ENCODE measurements at places on chromosomes 4 and X. TPM values are rescaled to one million over a fixed set of nuclear protein-coding genes. Genes with fewer than 3 reads are reported as not detected.

AMBN gene
- not detected for total RNA-seq

GRCh38 chr4:83616252-83616651, 80.3 kb downstream of the GPAT3 start:
- no peak overlapping the region for H3K4me3 ChIP-seq
- no peak overlapping the region for H3K27ac ChIP-seq
- no peaks in the 10 kb centered on the region for H3K36me3 ChIP-seq
- no peak for DNase-seq

FMR1NB gene
- not detected for total RNA-seq

GRCh38 chrX:153726286-153727122, 1.8 kb downstream of the ABCD1 start:
- H3K27me3 ChIP-seq: no peaks in the 10 kb centered on the region
- H3K36me3 ChIP-seq: no peaks in the 10 kb centered on the region
- H3K4me3 ChIP-seq: peak overlapping the region; percentile 9
- H3K27ac ChIP-seq: peak overlapping the region; percentile 81

GRCh38 chr4:52372747-52373146, 286.4 kb downstream of the USP46 start:
- H3K27ac ChIP-seq: no peak overlapping the region
- no peaks in the 10 kb centered on the region for H3K36me3 ChIP-seq
- H3K4me1 ChIP-seq: no peaks in the 10 kb centered on the region

GRCh38 chr4:19429684-19430083, 822.0 kb upstream of the SLIT2 start:
- no peak for DNase-seq
- no peak overlapping the region for H3K27ac ChIP-seq

DNA sequence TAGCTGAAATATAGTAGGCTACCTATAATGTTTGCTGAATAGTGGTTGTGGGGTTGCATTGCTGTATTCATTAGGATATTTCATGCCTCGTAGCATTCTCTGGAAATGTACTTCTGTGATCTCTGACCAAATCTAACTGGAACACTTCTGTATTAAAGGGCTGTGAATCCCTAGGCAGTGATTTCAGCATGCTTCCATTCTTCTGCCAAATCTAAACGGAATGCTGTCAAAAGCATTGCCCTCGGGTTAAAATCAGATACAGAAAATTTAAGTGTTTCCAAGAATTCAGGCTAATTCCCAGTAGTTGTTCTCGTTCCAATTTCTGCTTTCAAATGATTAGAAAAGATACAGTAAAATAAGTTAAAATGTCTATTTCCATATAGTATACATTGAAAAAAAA, 1847.5 kb upstream of the IGFBP7 start:
- no peaks in the 10 kb centered on the region for H3K36me3 ChIP-seq
- no peaks in the 10 kb centered on the region for H3K27me3 ChIP-seq
- no peak overlapping the region for H3K27ac ChIP-seq
- no peaks in the 10 kb centered on the region for H3K4me1 ChIP-seq
- H3K4me3 ChIP-seq: no peak overlapping the region
- DNase-seq: no peak

DNA sequence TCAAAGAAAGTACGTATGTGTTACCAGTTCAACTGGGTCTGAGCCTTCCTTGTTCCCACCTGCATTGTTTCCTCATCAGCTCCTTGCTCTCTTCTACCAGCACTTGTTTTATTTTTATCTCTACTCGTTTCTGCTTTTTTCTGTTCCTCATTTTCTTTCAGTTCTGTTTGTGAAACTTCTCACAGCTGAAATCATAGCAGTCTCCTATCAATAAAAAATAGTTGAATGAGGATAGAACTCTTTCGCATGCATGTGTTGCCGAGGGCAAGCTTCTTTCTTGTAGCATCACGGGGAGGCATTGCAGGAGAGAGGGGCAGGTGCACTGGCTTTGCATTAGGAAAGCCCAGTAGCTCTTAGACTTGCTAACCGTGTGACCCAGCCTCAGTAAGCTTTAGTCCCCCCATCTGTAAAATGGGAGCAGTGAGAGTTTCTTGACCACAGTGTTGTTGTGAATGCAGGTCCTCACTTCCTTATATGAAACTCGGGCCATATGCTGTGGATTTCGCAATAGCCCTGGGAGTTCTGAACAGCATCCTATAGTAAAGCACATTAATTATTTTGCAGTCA, 24.7 kb downstream of the OFD1 start:
- H3K4me1 ChIP-seq: no peaks in the 10 kb centered on the region
- DNase-seq: no peak
- H3K27ac ChIP-seq: no peak overlapping the region
- H3K27me3 ChIP-seq: no peaks in the 10 kb centered on the region
- peaks cover 2% of the 10 kb centered on the region for H3K36me3 ChIP-seq

CENPVL3 gene
- total RNA-seq: 0.21 TPM

ADAMTS3 gene
- 16.8 TPM for total RNA-seq

DNA sequence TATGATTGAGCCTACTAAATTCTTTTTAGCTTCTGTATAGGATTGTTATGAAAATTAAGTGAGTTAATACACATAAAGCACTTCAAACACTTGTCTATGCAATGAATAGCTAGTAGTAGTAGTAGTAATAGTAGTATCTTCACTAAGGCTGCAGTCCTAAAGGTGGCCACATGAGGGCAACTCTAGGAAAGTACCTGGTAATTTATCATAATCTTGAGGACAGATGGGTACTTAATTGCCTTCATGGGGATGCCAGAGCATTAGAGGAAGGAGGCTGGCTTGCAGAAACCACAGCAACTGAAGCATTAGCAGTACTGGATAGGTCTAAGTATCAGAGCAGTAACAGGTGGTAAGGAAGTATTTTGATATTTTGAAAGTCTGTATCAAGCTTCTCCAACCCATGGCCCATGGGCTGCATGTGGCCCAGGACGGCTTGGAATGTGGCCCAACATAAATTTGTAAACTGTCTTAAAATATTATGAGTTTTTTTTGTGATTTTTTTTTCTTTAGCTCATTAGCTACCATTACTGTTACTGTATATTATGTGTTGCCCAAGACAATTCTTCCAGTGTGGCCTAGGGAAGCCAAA, 17.3 kb downstream of the NIPAL1 start:
- DNase-seq: no peak
- H3K27me3 ChIP-seq: no peaks in the 10 kb centered on the region
- H3K4me3 ChIP-seq: no peak overlapping the region
- no peaks in the 10 kb centered on the region for H3K36me3 ChIP-seq
- H3K27ac ChIP-seq: no peak overlapping the region
- H3K4me1 ChIP-seq: no peaks in the 10 kb centered on the region

- H3K36me3 ChIP-seq: no peaks in the 10 kb centered on the region
- H3K4me3 ChIP-seq: no peak overlapping the region
- no peaks in the 10 kb centered on the region for H3K4me1 ChIP-seq
- DNase-seq: no peak
- no peaks in the 10 kb centered on the region for H3K27me3 ChIP-seq
These were observed 14.8 kb downstream of the PTPN13 start for GRCh38 chr4:86608757-86609375.

GRCh38 chr4:173436771-173437265, 37.9 kb upstream of the SCRG1 start:
- H3K4me3 ChIP-seq: no peak overlapping the region
- H3K27ac ChIP-seq: no peak overlapping the region
- no peak for DNase-seq
- no peaks in the 10 kb centered on the region for H3K4me1 ChIP-seq
- no peaks in the 10 kb centered on the region for H3K27me3 ChIP-seq

DNA sequence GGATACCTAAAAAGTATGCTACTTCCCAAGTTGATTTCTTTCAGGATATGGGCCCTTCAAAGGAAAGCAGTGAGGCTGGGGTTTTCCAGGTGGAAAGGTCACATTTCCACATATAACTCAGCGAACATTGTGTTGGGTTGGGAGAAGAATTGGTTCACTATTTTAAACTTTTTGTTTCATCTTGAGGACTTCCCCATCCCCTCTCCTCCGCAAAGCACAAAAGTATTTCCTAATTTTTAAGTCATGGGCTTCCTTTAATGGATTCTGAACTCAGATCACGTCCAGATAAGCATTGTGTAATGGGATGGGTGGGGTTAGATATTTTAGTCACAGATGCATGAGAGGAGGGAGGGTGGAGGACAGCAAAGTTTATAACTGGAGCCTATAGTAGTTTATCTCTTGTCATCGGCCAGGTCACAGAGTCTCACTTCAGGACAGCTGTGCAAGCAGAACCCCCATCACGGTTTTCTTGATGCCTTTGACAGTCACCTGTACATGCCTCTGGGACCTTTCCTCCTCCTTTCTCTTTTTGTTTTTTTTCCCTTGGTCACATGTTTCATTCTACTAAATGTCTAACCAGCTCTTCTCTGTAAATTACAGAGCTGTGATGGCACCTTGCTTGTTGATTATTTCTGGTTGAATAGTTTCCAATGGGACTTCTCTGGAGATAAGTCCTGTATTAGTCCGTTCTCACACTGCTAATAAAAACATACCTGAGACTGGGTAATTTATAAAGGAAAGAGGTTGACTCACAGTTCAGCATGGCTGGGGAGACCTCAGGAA, 115.4 kb downstream of the PTTG2 start:
- H3K27me3 ChIP-seq: no peaks in the 10 kb centered on the region
- no peaks in the 10 kb centered on the region for H3K4me1 ChIP-seq
- no peak for DNase-seq

DNA sequence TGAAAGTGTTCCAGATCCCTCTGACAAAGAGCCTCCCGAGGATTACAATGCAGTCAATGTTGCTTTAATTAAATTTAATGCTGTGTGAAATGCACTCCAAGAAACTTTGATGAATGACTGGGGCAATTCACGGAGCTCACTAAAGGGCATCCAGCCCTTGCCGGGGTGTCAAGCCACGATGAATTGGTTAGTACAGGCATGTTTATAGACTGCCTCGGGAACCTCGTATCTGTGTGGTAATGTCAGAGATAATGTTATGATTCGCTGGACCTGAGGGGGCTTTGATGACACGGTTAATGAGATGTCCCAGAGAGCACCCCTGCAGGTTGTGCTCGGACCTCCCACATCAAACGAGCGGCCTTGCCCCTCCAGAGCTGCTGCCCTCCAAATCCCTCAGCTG, 428.8 kb downstream of the NKX6-1 start:
- no peaks in the 10 kb centered on the region for H3K36me3 ChIP-seq
- DNase-seq: no peak
- H3K4me3 ChIP-seq: no peak overlapping the region
- H3K27ac ChIP-seq: no peak overlapping the region
- no peaks in the 10 kb centered on the region for H3K4me1 ChIP-seq
- no peaks in the 10 kb centered on the region for H3K27me3 ChIP-seq

DNA sequence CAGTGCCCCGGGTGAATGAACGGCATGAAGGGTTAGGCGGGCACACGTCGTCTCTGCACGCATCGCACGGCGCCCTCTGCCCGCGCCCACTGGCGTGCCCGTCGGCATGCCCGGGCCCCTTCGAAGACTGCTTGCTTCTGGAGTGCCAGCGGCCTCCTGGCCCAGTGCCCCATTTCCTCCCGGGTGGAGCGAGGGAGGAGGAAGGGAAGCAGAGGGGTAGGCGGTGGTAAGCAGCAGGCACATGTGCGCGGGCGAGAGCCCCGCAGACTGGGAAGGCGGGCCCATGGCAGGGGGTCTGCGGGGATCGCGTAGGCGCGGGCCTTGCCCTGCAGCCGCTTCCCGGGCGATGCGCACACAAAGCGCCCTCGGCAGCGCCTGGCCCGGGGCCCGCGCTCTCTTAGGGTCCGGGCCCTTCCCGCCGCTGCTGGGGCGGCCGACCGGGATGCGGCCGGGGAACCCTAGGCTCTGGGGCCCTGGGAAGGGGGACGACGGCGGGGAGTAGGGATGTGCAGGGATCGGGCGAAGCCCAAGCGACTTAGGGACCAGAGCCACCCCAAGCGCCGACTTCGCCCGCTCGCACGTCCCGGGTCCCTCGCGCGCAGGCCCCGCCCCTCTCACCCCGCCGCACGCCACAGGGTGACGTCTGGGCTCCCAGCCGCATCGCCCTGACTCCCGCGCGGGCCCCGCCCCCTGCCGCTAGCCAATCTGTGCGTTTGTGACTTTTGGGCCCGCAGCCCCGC, 866 bp upstream of the EMD start:
- no peaks in the 10 kb centered on the region for H3K4me1 ChIP-seq
- peak; percentile 73 for DNase-seq
- H3K27ac ChIP-seq: peak overlapping the region; percentile 95
- no peaks in the 10 kb centered on the region for H3K27me3 ChIP-seq
- H3K4me3 ChIP-seq: peak overlapping the region; percentile 33

- no peak for DNase-seq
- no peaks in the 10 kb centered on the region for H3K4me1 ChIP-seq
- H3K27me3 ChIP-seq: no peaks in the 10 kb centered on the region
- H3K4me3 ChIP-seq: no peak overlapping the region
- no peak overlapping the region for H3K27ac ChIP-seq
- H3K36me3 ChIP-seq: no peaks in the 10 kb centered on the region
These were observed 177.8 kb upstream of the HAND2 start for GRCh38 chr4:173707658-173708419.

SH2D1A gene
- 0.76 TPM for total RNA-seq
